NCI-H1105 (cell line): ENCODE measurements at places on chromosomes 3 and 15.

GRCh38 chr3:191884132-191884531 is 423.2 kb downstream of the PYDC2 start:
- DNase-seq: no peak

DNA sequence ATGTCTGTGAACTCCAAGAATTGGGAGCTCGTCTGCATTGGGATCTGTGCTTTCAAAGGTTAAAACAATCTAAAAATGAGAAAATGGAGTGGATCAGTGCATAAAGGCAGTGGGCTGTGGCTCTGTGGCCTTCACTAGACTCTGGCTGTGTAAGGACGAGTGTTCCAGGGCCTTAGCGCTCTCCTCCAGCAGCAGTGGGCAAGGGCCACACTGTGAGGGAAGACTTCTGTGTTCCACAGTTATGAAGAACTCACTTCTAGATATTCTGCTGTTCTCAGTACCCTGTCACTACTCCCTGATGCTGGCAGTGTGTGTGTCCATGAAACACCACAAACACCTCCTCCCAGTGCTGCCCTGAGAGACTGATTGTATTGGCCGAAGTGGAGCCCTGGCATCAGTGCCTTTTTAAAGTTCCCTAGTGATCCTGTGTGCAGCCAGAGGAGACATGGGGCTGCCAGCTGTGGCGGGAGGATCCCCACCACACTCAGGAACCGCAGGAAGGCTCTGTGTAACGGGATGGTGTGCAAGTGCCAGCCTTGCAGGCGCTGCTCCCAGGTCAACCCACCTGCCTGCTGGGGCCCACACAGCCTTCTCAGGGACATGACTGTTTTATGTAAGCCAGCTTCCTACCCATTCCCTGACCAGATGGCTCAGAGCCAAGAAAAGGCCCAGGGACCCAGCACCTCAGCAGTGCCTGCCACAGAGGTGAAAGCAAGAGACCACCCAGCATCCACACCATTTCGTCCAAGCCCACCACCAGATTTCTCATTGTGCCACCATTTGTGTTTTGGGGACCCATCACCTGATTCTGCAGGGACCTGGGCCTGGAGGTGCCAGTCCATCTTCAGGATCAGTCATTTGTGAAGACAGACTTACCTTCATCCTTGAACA is 40.4 kb downstream of the ABTB1 start:
- no peak for DNase-seq

GRCh38 chr3:37940242-37940908 is 50.2 kb upstream of the VILL start:
- DNase-seq: no peak

DNA sequence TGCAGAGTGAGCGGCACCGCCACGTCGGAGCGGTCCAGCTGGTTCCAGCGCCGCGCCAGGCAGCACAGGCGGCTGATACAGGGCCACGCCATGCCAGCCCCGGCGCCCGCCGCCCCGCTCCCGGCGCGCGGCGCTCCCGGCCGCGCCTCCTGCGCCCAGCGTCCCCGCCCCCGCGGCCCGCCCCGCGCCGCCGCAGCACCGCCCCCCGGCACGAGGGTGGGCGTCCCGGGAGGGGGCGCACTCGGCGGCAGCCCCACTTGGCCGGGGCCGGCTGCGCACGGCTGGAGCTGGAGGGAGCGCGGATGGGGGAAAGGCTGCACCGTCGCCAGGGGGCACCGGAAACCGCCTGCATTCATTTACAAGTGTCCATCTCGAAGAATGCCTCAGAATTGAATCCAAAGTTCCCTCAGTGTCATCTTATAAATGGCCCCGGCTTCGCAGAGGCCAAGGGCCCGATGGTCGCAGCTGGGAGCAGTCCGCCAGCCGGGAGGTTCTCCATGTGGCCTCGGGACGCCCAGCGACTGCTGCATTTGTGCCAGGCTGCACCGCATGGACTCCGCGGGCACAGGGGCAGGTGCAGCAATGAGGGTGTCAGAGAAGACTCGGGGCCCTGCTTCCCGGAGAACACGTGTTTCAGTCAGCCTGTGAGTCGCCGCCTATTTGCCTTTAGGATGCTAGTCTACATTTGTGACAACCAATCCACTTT is at the start of gene MAP6D1:
Gene MAP6D1 (minus strand): TSS at position 122 of the 706 bp plus-strand sequence. CDS start 30 bp downstream, at position 92.
- peak; percentile 81 for DNase-seq

DNA sequence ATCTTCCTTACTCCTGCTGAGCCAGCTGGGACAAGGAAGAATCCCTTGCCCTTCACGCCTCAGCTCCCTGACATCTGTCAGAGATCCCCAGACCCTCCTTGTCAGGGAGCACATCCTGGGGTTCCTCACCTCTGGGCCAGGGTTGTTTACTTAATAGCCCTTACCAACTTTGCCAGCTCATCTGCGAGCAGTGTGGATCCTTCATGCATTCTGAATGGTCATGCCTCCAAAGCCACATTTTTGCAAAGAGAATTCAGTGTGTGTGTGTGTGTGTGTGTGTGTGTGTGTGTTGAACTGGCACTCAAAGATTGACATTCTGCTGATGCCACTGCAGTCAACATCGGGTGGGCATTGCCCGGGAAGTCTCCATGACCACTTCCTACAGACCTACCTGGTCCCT is 112.6 kb downstream of the SLC49A4 start:
- no peak for DNase-seq

GRCh38 chr3:56423661-56424099 is 44.6 kb downstream of the ERC2 start:
- DNase-seq: no peak

DNA sequence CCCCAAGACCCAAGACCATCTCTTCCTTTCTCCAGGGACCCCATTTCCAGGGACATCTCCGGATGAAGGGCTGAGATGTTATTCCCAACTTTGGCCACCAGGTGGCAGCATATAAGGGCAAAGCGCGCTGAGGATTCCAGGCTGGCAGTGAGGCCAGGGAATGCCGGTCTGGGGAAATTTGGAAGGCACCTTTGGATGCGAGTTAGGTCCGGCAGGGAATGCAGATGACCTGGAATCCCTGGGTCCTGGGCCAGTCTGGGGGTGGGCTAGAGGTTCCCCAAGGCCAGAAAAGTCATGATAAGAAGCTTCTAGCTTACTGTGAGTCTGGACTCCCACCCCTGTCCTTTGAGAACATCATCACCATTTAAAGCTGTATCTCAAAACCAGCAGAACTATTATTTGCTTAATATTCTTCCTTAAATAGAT is 1.6 kb upstream of the CHST13 start:
- DNase-seq: peak; percentile 68

GRCh38 chr15:77907824-77908751 is 169.4 kb downstream of the TBC1D2B start:
- DNase-seq: no peak

DNA sequence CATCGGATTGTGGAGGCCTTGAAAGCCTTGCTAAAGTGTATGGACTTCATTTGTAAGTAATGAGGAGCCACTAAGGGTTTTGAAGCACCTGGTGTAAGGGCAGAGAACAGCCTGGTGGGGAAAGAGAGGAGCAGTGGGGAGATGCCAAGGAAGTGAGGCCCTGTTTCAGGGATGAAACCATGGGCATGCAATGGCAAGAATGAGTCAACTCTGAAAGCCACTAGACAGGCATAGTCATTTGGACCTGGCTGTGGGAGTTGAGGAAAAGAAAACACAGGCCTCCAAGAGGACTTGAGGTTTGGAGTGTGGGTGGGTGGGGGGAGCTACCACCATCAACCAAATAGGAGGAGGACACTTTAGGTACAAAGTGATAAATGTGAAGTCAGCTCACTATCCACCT is 7.6 kb downstream of the XCR1 start:
- no peak for DNase-seq

DNA sequence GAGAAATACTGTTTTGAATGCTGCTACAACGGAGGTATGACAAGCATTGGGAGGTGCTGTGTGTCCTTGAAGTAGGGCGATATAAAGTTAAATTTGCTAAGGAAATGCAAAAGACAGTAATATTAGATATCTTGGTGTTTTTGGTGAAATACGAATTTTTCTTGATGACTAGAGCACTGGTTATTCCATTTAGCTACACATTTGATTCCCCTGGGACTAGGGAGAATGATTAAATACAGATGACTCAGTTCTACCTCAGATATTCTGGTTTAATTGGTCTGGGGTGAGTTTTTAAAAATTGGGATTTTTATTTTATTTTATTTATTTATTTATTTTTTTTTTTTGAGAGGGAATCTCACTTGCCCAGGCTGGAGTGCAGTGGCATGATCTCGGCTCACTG is 18.7 kb upstream of the GADL1 start:
- DNase-seq: no peak

DNA sequence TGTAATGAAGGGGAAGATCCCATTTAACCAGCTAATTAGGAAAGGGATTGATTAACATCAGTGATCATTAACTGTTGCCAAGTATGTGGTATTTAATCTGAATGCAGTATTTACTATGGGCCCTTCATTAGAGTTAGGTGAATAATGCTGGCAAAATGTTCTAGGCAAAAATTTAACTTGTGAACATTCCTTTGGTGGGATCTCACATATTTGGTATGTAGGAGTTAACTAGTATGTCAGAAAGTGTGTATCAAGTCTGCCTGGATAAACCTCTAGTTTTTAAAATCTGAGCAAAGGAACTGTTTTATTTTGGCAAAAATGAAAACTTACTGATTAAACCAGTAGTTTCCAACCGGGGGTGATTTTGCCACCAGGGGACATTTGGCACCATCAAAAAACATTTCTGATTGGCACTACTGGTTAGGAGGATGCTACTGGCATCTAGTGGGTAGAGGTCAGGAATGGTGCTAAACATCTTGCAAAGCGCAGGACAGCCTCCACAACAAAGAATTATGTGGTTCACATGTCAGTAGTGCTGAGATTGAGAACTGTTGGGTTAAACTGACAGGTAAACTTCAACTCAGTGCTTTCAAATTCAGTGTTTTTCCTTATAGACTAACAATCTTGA is 22.5 kb downstream of the LRTM1 start:
- no peak for DNase-seq

GRCh38 chr3:97930018-97930417 is 42.2 kb downstream of the RIOX2 start:
- DNase-seq: no peak

- no peak for DNase-seq
Observed at GRCh38 chr3:116425126-116425525, 20.2 kb downstream of the LSAMP start.

DNA sequence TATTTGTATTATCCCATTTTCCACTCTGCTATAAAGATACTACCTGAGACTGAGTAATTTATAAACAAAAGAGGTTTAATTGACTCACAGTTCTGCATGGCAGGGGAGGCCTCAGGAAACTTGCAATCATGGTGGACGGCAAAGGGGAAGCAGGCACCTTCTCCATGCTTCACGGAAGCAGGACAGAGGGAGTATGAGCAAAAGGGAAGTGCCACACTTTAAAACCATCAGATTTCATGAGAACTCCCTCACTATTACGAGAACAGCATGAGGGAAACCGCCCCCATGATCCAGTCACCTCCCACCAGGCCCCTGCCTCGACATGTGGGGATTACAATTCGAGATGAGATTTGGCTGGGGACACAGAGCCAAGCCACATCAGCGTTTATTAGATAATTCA is 172.8 kb downstream of the NR2F2 start:
- DNase-seq: no peak

- no peak for DNase-seq
Observed at GRCh38 chr3:183085634-183086390, 13.5 kb downstream of the MCCC1 start.

DNA sequence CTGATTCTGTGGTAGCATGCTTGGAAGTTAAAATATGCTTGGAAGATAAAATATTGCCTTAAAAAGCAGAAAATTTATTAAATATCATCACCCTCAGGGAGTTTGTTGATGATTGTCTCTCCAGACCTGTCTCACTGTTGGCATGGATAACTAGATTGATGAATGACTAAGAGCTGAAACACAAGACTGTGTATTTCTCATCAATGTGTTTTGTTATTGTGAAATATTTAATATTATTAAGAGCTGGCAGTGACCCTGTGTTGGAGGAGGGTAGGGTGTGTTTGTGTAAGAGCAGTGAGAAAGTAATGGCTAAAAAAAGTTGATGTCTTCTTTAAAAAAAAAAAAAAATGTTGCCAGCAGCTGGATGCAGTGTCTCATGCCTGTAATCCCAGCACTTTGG is 82.2 kb downstream of the ITPR1 start:
- DNase-seq: no peak

DNA sequence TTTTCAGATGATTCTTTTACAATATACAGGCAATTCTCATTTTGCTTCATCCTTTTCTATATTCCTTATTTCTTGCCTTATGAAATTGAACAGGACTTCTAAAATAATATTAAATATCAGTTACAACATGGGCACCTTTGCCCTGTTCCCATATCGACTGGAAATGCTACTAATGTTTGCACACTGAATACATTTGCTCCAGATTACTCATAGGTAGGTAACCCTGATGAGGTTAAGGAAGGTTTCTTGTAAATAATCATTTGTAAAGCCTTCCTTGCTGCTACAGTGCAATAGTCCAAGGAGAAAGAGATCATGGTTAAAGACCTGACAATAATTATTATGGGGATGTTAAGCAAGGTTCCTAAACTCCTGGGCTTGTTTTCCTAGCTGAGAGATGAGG is 175.5 kb downstream of the ADAMTS17 start:
- no peak for DNase-seq

DNA sequence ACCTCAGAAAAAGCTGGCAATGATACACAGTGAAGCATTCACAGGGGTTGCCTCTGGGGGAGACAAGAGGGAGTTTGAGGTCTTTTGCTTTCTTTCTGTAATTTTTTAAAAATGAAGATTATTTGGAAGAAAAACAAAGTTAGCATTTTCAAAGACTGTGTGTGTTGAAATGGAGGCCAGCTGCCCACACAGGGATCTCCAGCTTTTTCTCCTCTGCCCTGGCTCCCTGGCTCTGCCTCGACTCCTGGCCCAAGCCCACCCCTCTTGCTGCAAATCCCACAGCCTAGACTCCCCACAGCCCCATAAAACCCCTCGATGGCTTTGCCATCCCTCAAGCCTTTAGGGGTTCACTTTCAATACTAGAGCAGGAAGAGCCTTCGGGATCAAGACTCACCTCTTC is 68.4 kb downstream of the LINGO1 start:
- no peak for DNase-seq

GRCh38 chr15:62758126-62758951 is 284.2 kb upstream of the TPM1 start:
- DNase-seq: no peak

DNA sequence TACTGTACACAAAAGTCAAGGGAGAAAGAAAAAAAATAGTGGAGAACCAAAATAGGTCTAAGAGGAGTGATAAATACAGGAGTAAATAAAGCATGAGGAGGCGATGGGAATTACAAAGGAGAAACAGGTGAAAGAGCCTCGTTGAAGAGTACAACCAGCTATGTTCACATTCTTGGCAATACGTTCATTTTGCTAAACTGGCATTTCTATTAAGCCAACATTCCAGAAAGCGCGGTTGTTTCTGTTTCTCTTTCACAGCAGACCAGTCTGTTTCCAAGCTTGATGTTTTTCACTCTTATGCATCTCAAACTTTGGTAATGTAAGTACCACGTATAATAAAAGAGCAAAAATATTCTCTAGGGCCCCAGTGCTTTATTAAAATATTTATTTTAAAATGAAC is 74.5 kb downstream of the NSUN3 start:
- no peak for DNase-seq

DNA sequence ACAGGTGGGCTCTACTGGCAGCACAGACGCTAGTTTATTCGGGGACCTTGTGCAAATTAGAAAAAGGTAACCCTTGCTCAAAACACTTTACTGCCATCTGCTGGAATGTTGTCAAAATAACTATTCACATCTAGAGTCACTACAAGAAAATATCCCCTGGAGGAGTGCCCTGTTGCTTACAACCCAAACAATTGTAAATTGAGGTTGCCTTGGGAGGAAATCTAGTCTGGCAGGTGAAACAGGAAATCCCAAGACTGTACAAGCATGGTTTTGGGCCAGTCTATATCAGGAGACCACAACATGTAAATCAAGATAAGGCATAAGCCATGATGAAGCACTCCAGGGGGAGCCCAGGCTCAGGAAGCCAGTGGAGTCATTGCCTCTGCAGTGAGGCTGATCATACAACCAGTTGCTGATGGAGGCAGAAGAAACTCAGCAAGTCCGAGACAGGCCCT is 136.8 kb upstream of the ACP3 start:
- peak; percentile 88 for DNase-seq
